Stimulated activated CD4-positive, alpha-beta T cell treated with anti-CD3 and anti-CD28 coated beads, Interleukin-4, amount 100 ng/mL, for 24 hours (primary cell): ENCODE measurements at places on chromosomes 16 and 17.

DNA sequence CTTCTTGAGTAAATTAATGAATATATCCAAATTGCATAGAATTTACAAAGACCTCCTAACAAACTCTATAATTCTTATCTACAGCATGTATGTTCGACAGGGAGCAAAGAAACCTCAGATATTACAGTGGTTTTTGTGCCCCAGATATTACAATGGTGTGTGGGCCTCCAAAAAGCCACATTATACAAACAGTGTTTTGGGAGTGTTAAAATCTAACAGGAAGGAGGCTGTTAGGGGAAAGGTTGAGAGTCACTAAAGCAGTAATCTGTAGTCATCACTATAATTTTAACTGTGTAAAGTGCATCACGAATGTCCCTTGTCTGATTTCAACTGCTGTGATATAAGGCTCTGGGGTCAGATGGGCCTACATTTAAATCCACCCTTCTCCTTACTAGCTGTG, 400.2 kb upstream of the C16orf82 start:
- no peak for DNase-seq

- no peak for DNase-seq
Observed at GRCh38 chr16:30066761-30067583, 1.4 kb downstream of the ALDOA start.

DNA sequence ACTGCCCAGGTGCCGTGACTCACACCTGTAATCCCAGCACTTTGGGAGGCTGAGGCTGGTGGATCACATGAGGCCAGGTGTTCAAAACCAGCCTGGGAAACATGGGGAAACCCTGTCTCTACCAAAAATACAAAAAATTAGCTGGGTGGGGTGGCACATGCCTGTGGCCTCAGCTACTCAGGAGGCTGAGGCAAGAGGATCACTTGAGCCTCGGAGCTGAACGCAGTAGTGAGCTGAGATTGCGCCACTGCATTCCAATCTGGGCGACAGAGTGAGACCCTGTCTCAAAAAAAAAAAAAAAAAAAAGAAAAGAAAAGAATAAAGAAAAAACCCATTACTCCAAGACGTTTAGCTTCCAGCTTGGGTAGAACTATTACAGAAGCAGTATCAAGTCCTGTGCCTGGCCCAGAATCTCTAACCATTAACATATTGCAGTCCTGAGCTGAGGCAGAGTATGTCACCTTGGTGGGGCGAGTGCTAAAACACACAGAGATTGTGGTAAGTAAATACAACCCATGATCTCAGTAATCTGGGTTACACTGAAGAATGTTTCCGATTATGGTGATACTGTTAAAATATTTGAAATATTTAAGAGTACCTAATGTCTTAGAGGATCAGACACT, 23.2 kb upstream of the CFAP20 start:
- no peak for DNase-seq

- no peak for DNase-seq
Observed at GRCh38 chr17:81417879-81418709, 22.8 kb downstream of the BAHCC1 start.

- DNase-seq: peak; percentile 35
Observed at GRCh38 chr17:51435641-51436091, 175.3 kb downstream of the UTP18 start.

DNA sequence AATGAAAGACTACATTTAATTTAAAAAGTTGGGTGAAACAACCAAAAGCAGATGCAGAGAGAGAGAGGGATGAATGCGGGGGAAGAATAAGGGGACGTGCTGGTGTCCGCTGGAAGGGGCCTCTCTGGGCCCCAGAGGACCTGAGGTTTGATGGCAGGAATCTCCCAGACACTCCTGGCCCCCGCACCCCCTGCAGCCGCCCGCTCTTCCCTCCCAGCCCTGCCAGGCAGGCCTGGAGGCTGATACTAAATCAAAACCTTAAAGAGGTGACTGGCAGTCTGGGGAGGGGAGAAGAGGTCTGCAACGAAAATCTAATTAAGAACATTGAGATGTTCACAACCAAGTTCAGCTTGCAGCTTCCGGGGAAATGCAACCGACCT, 2.4 kb downstream of the FOXL1 start:
- DNase-seq: no peak

DNA sequence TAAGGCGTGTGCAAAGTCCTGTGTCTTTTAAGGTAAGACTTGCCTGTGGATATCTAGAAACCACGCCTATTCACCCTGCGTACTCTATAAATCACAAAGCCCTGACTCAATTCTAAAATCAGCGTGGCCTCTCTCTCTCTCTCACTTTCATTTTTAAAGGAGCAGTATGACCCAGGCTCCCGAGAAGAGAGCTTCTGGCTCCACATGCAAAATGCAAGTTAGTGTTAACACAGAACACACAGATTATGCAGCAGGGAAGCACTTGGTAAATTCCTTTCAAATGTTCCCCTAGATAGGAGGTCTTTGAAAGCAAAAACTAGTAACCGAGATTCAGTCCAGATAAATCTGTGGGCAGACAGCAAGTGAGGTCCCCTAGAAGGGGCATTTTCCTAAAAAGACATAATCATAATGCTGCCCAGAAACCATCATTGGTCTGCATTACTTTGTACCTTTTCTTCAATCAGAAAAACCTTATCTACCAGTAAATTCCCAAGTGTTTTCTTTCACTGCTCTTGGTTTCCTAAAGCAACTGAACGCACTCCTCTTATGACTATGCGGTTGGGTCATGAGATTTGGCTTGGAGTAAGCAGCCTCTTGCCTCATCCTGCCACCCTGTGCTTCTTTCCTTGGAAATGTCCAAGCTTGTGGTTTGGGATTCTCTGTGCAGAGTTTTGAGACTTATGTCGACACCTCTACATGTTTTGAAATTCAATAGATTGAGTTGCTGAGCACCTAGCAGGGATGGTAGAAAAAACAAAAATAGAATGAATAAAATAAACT, 31.7 kb upstream of the KCNJ2 start:
- peak; percentile 31 for DNase-seq

- no peak for DNase-seq
Observed at GRCh38 chr16:80631581-80631980, 90.8 kb downstream of the DYNLRB2 start.

DNA sequence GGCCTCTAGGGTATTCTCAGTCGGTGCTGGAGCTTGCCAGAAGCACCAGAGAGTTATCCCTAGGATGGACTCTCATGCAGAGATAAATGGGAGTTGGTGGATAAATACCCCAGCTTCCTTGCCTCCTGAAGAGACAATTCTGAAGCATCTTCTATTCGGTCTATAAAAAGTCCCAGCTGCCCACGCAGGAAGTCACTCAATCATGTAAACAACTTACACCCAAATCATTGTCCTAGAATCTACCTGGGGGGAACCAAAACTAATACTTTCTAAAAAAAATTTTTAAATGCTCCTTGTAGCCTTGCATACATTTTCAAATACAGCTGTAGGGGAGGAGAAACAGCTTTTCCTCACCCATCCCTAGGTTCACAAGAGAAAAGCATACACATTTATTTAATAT, 66.6 kb upstream of the ELAC2 start:
- DNase-seq: no peak

DNA sequence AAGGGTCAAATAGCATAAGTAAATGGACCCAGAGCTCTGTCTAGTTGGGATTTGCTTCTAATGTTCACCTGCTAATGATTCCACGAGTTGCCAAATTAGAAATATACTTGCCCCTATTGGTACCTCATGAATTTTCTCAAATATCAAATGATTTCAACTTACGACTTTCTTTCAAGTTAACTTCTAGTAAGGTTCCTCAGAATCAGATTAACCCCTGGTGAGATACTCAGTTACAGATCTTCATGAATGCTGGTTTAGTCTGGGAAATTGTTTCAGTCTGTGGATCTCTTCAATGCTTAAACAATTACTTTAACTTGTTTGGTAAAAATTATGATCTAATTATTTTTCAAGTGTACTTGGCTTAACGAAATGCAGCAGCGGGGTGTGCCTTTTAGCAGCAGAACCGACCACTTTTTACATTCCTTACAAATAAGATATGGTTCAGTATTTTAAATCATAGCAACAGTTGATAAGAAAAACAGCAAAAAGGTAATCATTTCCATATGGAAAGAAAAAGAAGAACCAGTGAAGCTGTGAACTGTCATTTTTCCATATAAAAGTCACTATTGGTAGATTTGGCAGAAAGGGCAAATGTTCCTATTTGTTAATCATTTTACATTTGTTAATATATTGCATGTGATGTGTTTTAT, 34.5 kb downstream of the TUBD1 start:
- no peak for DNase-seq

GRCh38 chr16:2809149-2809760, 7.8 kb upstream of the PRSS21 start:
- DNase-seq: no peak
